ENCODE measurements at places on chromosomes 7 and 10.

GRCh38 chr7:68627247-68627864 lies 970.9 kb upstream of the AUTS2 start:
- no peak for DNase-seq

- no peak for DNase-seq
Observed at GRCh38 chr10:52542906-52543305, 228.8 kb downstream of the DKK1 start.

DNA sequence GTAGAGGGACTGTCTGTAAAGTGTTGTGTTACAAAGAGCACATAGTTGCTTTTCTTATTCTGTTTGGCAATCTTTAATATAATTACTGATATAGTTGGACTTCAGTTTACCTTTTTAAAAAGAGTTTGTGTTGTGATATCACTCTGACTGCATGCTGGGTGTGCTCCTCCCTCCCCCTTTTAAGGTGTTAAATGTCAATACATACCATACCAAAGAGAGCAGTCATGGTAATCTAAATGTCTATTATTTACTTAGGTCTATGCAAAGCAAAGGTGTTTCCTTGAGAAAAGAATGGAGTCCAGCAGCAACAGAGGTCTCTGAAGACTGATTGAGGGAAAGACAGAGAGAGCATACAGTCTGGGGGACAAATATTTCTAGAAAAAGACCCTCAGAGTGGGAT lies 275.1 kb upstream of the NRP1 start:
- no peak for DNase-seq

GRCh38 chr10:116840389-116841075 lies 8.8 kb upstream of the ENO4 start:
- no peak for DNase-seq

- peak; percentile 69 for DNase-seq
Observed at GRCh38 chr10:94545391-94546048, at the start of gene HELLS. HELLS (plus strand) TSS chr10:94545788; CDS start chr10:94545922, 134 bp downstream.
